ENCODE measurements at places on chromosomes 2 and 18.

- no peak for DNase-seq
Observed at GRCh38 chr2:28009732-28010131, 119.2 kb downstream of the BABAM2 start.

- DNase-seq, result no peak
Observed at GRCh38 chr2:17076533-17076932, 410.9 kb upstream of the CYRIA start.

DNA sequence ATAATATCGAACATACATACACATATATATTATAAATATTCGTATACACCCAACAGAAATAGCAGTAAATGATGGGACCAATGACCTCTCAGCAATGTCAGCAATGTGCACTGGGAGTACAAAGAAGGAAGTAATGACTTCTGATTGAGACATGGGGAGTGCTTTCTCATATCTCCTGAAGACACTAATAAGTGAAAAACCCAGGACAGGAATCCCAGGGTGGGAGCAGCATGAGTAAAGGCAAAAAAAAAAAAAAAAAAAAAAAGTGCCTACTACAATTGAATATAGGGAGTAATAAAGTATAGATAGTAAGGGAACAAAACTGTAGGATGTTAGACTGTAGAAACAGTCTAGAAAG is 491.3 kb downstream of the IRS1 start:
- no peak for DNase-seq

DNA sequence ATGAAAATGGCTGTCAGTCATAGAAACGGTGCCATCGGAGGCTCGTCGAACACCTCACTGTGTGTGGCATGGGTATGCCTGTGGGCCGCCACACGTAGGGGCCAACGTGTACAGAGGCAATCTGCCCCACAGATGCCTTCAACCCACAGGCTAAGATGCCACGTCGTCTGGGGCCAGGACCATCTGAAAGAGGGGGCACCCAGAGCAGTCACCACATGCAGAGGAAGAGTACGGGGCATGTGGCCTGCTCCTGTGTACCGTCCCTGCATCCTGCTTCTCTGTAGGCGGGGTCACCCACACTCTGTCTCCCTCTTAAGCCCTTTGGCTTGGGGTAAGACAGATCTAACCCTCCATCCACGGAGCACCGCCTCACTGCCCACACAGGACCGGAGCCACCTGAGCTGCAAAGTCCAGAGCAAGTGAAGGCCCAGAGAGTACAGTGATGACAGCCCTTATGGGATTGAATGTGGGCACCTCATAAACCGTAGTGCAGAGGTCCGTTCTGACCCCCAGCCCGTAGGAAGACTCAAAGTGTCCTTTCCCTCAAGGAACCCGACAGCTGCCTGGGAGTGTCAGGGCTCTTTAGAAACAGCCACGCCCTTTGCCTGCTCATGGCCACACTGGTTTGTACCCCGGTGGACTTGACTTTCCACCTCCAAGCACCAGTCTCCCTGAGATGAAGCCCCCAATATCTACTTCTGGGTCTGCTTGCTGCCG is 66.2 kb downstream of the TWIST2 start:
- DNase-seq, result no peak

GRCh38 chr2:48588745-48589144 is 28.9 kb upstream of the GTF2A1L start:
- DNase-seq, result no peak

GRCh38 chr18:8754995-8755960 is 49.9 kb downstream of the MTCL1 start:
- DNase-seq, result peak; percentile 41

- peak; percentile 55 for DNase-seq
Observed at GRCh38 chr2:134668821-134669220, 50.0 kb downstream of the TMEM163 start.

GRCh38 chr2:24421668-24422067 is 61.3 kb upstream of the ITSN2 start:
- DNase-seq, result peak; percentile 45

GRCh38 chr2:34353509-34354113 is 754.5 kb upstream of the FAM98A start:
- no peak for DNase-seq
